ENCODE measurements at places on chromosomes 12 and 14.

- DNase-seq = no peak
These were observed 151.9 kb upstream of the ABCD2 start for GRCh38 chr12:39771456-39771855.

DNA sequence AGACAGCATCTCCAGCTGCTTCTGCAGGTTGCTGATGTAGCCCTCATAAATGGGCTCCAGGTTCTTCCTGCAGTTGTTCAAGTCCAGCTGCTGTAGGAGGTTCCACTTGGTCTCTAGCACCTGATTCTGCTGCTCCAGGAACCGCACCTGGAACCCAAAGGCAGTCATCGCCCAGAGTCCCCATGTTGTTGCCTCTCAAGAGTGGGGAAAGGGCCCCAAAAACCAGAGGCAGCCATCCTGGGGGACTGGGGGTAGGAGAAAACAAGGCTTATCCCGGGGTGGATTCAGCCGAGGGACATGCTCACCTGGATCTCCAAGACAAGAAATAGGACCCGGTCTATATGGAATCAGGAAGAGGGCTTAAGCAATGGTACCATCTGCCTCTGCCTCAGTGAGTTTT, 2.3 kb downstream of the KRT72 start:
- no peak for DNase-seq

- DNase-seq = no peak
These were observed 416.5 kb downstream of the NELL2 start for GRCh38 chr12:44459569-44459968.

DNA sequence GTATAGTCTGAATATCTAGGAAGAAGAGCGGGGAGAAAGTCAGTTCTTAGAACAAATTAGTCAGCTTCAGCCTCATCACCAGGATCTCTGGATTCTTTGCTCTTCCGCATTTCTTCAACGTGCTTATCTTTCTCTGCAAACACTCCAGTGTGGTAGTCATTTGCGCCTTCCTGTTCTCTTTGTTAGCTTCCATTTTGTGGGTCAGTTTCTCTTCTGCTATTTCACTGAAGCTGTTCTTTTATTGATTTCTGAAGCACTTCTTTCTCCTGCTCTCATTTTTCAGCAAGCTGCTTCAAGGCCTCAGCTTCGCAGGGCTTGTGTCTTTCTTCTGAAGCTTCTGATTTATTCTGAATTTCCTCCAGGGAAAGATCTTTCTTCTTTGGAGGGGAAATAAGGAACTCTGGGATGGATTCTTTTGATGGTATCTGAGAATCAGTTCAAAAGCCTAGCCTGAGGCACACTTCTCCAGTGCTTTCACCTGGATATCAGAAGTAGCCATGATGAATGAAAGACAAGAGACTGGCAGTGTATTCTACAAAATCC, 13.5 kb downstream of the AMN1 start:
- no peak for DNase-seq

GRCh38 chr12:87348071-87348470, 681.1 kb downstream of the C12orf50 start:
- no peak for DNase-seq

DNA sequence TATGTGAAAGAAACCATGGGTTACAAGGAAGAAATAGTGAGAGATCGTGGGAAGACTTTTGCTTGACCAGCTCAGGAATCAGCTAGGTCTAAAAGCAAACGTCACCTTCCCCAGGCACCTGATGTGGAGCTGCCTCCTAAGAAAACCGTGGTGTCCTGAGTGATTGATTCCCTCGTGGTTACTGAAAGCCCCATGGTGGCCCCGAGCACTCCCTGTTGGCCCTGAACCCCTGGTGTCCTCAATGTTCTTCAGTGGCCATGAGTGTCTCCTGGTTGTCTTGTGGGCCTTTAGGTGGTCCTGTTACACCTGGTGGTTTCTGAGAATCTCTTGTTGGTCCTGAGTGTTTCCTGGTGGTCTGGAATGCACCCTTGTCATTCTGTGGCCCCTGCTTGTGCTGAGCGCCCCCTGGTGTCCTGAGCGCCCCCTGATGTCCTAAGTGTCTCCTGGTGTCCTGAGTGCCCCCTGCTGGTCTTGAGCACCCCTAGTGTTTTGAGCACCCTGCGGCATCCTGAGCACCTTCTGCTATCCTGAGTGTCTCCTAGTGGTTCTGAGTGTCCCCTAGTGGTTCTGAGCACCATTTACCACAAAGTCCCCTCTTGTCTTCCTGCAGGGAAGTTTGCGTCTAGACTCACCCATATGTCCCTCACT, 518.7 kb downstream of the TMEM121 start:
- DNase-seq = no peak

- DNase-seq = no peak
These were observed 245.7 kb downstream of the GRIN2B start for GRCh38 chr12:13735734-13736133.

GRCh38 chr12:9134981-9135628, 19.4 kb upstream of the A2M start:
- no peak for DNase-seq

DNA sequence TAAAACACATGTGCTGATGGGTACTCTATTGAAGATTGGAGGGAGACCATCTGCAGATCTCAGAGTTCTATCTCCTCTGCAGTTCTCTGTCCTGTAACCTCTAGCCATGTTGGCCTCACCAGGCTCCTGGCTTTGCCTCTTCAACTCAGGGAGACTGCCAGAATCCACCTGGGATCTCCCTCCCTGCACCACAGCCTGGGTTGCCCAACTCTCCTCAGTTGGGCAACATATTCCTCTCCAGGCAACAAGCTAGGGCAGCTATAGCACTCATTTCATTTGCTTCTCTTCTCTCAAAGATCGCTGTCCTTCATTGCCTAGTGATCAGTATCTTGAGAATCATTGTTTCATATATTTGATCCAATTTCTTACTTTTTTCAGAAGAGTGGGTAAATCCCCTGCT, 28.8 kb downstream of the CKAP4 start:
- no peak for DNase-seq

- no peak for DNase-seq
These were observed 65.4 kb upstream of the CDKL1 start for GRCh38 chr14:50462111-50462510.

GRCh38 chr12:105289114-105289904, 41.2 kb upstream of the C12orf75 start:
- no peak for DNase-seq

DNA sequence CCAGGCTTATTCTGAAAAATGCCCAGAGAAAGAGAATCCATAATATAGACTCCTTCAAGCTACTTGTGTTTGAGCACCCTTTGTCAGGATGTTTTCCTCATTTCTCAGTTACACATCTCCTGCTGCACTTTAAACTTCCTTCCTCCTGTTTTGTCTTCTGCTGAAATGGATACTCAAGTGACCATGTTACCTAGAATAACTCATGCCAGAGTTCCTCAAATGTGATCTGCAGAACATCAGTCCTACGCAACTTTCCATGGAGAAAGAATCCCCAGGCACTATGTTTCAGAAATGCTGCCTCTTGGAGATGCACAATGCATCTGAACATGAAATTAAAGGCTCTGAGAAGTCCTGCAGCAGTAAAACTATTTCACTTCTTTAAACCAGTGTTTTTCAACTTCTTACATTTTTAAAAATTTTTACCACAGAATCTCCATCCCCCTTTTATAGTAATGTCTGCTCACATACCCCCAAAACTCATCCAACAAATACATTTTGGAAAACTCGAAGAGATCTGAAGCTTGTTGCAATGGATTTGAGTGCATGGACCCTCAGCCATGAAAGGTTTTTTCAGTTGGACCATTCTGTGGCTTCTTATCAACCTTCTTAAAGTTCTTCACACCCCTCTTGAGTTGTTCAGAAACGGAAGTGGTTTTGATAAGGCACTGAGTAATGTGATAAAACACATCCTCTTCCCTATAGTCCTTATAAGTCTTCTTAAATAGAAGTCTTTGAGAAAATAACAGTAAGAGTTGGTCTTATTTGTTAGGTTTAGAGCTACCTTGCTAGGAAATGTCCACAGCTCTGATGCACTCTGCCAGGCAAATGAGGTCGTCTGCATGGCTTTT, 84.5 kb upstream of the KCNA1 start:
- no peak for DNase-seq

DNA sequence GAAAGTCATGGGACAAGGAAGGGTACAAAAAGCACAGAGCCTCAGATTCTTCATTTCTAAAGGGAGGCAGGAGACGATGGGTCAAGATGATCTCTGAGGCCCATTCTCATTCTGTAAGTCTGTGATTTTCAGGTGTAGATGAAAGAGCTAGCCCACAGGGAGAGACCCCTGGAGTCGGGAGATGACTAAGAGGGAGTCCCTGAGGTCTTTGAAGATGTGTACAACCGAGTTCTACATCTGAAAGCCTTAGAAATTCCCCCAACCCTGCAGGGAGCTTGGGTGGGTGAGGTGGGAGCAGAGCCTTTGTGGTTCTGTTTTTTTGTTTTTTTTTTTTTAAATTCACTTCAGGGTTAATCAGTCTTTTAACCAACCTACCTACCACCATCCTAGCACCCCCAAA, 3.1 kb downstream of the WNT10B start:
- no peak for DNase-seq

All from AG04449 (cell line).